Naive thymus-derived CD8-positive, alpha-beta T cell (primary cell): ENCODE measurements at places on chromosomes 1 and 21. TPM values are rescaled to one million over a fixed set of nuclear protein-coding genes. Genes with fewer than 3 reads are reported as not detected.
A peak's percentile ranks its signal among the peaks of the same experiment; 100 is the strongest.

The FCN3 gene
- total RNA-seq: not detected

The PIGV gene
- total RNA-seq: 27.2 TPM

DNA sequence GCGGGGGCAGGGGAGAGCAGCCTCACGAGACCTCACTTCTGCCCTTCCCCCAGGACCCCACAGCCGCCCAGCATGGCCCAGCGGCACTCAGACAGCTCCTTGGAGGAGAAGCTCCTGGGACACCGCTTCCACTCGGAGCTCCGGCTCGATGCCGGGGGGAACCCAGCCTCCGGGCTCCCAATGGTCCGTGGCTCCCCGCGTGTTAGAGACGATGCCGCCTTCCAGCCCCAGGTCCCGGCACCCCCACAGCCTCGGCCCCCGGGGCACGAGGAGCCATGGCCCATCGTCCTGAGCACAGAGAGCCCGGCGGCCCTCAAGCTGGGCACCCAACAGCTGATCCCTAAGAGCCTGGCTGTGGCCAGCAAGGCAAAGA, 8.5 kb downstream of the ARHGEF16 start:
- peak; percentile 3 for DNase-seq

The BEND5 gene
- total RNA-seq: 8.9 TPM

The NTMT2 gene
- not detected for total RNA-seq

- DNase-seq: no peak
These were observed 48.1 kb upstream of the KCNA3 start for GRCh38 chr1:110722807-110723206.

DNA sequence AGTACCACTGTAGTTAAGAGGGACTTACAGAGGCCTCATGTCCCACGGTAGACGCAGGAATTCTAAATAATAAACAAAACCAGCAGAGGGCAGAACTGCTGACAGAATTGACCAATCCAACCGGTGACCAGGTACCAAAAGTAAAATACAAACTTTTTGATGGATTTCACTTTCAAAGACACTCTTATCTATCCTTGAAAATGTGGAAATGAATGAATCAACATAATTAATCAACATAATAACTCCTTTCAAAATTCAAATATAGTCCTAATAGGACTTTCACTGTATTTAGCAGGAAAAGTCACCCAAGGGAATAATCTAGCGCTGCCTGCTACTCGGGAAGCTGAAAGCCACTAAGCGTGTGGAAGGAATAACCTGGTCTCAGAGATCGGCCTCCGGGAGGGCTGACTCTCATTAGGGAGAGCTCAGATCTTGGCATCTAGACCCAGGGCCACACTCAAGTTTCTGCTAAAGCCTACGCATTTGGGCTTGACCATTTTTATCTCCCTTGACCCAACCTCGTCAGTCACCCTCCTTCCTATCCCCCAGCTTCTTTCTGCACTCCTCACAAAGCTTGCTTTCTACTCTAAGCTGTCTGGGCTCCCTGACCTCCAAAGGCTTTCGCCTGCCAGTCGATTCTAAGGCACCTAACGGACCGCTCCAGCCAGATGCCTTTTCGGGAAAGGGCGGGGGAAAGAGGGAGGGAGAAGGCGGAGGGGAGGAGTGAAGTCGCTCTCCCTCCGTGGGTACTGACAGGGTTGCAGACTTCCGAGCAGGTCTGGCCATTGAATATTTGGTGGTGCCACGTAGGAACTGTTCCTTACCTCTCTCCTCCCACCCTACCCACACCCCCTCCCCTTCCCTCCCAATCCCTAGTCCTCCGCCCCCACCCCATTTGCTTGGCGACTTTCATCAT, 1.6 kb downstream of the COL11A1 start:
- no peak for DNase-seq

- no peak for DNase-seq
These were observed 31.7 kb upstream of the RGS16 start for GRCh38 chr1:182635871-182636270.

DNA sequence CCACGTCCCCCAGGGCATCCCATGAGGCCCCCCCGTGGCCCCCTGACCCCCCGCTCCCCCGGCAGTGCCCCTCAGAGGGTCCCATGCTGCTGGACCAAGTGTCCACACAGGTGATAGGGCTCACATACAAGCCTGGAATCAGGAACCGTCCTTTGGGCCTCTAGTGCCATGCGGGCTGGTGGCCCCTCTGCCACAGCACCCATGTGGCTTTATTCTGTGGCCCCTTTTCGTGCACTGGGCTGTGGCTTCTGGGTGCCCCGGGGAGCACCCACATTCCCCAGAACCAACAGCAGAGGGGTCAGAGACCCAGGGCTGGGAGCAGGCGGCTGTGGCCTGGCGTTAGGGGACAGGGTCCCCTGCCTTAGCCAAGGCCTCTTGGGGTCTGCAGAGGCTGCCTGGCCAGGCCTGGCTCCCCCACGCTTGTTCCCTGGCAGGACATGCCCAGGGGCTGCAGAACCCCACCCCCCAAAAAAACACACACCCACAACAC, 31.7 kb downstream of the SLC19A1 start:
- no peak for DNase-seq
